ENCODE measurements at places on chromosomes 12 and 14.

DNA sequence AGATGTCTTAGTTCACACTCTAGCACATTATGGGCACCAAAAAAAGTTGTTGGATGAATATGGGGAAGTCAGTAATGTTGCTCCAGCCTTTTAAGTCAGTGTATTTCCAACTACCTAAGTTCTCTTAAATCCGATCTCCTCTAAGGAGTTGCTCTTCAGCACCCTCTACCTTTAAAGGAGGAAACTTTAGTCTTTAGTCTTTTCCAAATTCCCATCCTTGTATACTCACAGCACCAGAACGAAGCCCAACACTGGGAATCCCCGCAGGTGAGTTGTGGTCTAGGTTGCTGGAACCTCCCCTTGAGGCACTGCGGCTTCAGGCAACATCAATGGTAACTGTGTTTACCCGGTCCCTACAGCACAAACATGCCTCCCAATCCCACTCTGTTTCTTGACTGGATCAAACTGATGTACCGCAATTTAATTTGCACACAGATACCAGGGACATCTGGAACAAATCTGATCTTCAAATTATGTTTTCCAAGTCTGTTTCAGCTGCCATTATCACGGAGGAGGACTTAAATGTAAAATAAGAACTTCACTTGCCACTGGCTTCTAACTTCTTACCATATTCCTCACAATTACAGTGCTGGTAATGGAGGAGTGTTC is 179.0 kb downstream of the FOXN3 start:
- no peak for DNase-seq

GRCh38 chr12:77042833-77043232 is 22.5 kb downstream of the E2F7 start:
- DNase-seq: no peak

DNA sequence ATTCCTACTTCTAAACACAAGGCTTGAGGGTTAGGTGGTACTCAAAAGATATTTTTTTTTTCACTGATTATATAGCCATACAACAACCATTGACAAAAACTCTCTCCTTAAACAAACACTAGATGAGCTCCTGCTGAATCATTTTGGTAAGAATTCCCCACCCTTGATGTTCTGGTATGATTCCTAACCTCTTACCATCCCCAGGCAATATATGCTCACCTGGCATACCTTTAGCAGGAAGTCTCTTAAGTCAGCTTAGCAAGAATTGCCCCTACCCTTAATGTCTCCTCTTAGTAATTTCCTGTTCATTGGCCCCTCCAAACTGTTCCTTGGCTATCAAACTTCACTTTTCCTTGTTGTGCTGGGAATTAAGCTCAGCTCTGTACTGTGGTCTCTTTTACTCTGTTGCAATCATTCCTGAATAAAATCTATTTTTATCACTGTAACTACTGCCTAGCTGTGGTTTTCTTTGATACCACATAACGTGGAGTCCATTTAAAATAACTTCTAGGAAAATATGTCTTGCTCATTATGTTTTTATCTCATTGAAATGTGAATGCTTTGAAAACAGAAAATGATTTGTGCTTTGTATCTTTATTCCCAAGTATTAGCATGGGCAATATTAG is 712.6 kb downstream of the SLC16A7 start:
- no peak for DNase-seq

DNA sequence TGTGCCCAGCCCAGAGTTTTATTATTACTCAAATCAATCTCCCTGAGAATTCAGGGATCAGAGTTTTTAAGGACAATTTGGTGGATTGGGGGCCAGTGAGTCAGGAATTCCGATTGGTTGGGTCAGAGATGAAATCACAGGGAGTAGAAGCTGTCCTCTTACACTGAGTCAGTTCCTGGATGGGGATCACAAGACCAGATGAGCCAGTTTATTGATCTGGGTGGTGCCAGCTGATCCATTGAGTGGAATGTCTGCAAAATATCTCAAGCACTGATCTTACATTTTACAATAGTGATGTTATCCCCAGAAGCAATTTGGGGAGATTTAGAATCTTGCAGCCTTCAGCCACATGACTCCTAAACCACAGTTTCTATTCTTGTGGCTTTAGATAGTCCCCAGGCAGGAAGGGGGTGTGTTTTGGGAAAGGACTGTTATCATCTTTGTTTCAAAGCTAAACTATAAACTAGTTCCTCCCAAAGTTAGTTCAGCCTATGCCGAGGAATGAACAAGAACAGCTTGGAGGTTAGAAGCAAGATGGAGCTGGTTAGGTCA is 89.1 kb upstream of the CNOT2 start:
- DNase-seq: no peak

DNA sequence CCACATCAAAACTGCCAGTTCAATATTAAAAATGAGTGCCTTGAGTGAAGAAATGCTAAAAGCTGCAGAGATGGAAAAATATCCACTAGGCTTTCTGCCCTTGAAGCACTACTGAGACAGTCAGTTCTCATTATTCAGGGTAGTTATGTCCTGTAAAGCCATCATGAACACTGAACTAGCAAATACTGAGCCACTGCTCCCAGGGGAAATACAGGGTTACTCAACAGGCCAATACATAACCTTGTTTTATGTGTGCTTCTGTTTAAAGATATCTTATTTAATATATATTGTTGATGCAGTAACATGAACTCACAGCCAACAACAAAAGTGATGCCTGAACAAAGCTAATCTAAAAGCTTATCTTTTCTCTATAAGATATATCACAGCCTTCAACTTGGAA is 3.3 kb downstream of the RAD52 start:
- no peak for DNase-seq

GRCh38 chr12:50055831-50056638 is 1.4 kb upstream of the ASIC1 start:
- DNase-seq: peak; percentile 30

GRCh38 chr12:104473374-104473983 is 16.7 kb downstream of the CHST11 start:
- DNase-seq: no peak

Data from stimulated activated CD8-positive, alpha-beta memory T cell treated with anti-CD3 and anti-CD28 coated beads, Interleukin-4, amount 100 ng/mL, for 24 hours (primary cell).